ENCODE measurements at places on chromosomes 5 and 9. TPM values are rescaled to one million over a fixed set of nuclear protein-coding genes. Genes with fewer than 3 reads are reported as not detected.

Gene NEK6
- 82.1 TPM for total RNA-seq

Gene C5orf63
- total RNA-seq, result 8.5 TPM

Gene GABRA1
- not detected for total RNA-seq

Gene LRRC70
- total RNA-seq, result 3.6 TPM

Gene RRAGA
- 94.3 TPM for total RNA-seq

Gene RNF38
- total RNA-seq, result 48.3 TPM

DNA sequence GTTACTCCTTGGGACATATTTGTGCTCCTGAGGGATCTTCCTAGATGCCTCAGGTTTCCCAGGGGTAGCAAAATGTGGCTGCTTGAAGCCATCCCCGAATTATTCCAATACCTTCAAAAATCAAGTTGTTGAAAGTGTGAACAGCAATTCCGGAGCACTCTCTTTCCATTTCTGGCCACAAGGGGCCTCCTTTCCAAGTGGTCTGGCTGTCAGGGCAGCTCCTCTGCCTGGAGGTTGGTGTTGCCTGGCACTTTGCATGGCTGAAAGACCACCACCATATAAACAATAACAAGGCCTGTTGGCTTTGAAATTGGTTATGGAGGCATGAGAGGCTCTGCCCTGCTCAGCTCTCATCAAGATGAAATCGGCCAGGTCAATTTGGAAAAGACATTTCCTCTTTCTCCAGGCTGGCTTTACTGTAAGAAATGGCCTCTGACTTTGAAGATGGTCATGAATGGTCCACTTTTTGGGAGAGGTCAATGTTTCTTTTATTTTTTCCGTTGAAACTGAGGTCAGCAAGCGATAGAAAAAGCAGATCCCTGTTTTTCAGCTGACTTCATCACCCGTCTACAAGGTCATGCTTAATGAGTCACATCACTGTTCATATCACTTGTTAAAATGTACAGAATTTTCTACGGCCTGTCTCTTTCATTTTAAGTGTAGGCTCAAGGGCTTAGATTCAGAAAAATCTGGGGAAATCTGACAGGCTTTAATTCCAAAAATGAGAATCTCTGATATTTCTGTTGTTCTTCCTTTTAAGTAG lies 481.1 kb upstream of the ZNF608 start:
- peak; percentile 14 for DNase-seq

DNA sequence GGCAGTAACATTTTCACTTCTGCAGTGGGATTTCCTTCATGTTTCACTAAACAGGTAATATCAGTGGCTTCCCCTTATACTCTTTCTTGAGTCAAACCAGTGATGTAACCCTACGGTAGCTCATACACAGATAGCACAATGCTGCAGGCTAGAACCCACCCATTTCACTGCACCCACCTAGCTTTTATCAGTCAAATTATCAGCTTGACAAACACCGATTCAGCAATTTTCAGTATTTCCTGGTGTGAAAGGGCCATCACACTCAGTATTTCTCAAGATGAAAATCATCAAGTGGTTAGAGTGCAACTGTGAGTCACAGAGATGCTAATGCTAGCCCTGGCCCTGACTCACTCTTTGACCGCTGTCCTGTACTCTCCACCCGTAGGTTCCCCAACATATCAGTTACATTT lies 242.3 kb upstream of the PTGER4 start:
- DNase-seq, result no peak

DNA sequence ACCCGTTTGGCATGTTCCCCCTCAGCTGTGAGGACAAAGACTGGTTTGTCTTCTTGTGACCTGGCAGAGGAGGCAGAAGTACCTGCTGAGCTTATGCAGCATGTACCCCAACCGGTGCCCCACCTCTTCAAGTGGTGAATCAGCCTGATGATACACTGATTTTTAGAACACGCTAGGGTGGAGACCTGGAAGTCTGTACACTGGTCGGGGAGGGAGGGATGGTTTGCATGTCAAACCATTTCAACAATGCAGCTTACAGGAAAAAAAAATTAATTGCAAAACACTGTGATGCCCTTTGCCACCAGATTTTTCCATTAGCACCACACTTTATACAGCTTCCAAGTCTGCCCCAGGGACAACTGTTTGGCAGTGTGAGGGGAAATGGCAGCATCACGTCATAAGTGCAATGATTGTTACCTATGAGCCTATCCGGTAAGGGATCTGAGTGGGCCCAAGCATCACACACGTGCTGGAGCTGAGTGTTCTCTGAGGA lies 155.1 kb upstream of the DMRT1 start:
- no peak for DNase-seq

GRCh38 chr5:176355400-176356178 lies 6.0 kb downstream of the KIAA1191 start:
- no peak for DNase-seq

- no peak for DNase-seq
Measured at GRCh38 chr5:2991884-2992283, 240.4 kb upstream of the IRX2 start.

GRCh38 chr9:18447541-18447940 lies 26.4 kb upstream of the ADAMTSL1 start:
- DNase-seq, result no peak

DNA sequence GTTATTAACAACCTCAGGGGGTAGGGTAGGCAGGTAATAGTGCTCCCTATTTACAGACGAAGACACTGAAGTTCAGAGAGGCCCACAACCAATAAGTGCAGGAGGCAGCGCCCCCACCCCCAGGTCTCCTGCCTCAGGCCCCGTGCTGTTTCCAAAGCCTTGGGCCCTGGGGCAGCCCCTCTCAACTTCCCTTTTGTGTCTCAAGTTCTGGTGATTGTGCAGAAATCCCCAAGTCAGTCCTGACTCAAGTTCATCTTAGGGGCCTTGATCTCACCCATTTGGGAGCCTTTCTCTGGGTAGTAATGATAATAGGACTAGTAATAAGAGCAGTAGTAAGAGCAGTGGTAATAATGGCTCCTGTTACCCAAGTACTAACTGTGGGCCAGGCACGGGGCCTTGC lies 35.5 kb upstream of the ASS1 start:
- DNase-seq, result no peak

- DNase-seq, result no peak
Measured at GRCh38 chr5:180389252-180390101, 36.3 kb upstream of the GFPT2 start.

DNA sequence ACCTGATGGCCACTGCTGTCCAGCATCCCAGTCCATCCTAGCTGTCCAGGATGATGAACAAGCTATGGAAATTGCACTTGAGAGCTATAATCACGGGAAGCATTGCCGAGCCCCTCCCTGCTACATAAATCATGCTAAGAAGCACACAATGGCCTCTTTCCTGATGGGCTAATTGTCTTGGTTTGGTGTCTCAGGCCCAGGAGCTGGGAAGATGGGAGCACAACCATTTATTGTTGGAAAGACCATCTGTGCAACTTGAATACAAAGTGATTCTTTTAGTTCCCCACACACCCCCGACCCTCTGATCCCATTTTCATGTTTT lies 80.4 kb downstream of the RGS3 start:
- DNase-seq, result no peak

- DNase-seq, result peak; percentile 16
Measured at GRCh38 chr5:3607541-3608181, 12.0 kb downstream of the IRX1 start.

DNA sequence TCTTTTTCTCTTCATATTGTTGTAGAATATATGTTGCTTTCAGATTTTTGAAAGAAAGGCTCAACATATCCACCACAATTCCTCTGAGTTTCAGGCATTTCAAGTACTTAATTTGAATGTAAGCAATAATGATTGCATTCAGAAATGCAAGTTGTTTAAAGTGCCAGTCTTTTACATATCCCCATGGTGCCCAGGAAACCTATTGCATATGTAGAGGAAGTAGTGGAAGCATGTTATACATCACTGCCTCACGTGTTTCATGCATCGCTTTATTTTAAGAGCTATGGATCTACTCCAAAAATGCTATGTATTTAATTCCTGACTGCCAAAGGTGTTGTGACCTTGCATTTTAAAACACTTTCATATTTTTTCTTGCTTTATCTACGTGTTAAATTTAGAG lies 28.1 kb downstream of the CPEB4 start:
- DNase-seq, result no peak

GRCh38 chr5:176882567-176882903 lies 16.6 kb downstream of the HK3 start:
- DNase-seq, result no peak

Data from kidney (tissue), 22 donors.